ENCODE measurements at places on chromosomes 12 and 14.

DNA sequence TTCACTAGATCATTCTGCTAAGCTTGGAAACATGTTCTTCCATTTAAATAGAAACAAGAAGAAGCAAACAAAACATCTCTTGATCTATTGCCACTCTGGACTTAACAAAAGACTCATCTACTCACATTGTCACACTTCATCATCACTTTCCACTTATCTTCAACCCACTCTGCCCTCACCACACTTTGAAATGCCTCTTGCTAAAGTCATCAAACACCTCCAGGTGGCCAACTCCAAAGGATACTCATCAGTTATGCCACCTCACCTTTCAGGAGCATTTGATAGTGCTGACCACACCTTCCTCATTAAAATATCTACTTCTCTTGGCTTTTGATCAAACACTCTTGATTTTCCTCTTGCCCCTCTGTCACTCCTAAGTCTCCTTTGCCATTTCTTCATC is 7.2 kb downstream of the EFCAB11 start:
- no peak for DNase-seq

GRCh38 chr14:81436296-81437138 is 36.4 kb upstream of the STON2 start:
- peak; percentile 26 for DNase-seq

- DNase-seq = no peak
Measured at GRCh38 chr12:85352016-85352415, 72.0 kb downstream of the ALX1 start.

DNA sequence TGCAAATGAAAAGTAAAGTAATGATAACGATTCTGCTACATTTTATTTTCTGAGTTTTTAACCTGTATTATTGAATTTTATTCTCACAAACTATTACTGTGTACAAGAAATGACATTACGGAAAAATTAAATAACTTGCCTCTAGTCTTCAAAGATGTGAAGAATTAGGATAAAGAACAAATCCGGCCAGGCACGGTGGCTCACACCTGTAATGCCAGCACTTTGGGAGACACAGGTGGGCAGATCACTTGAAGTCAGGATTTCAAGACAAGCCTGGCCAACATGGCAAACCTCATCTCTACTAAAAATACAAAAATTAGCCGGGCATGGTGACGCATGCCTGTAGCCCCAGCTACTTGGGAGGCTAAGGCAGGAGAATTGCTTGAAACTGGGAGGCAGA is 1584.4 kb upstream of the SEL1L start:
- no peak for DNase-seq

DNA sequence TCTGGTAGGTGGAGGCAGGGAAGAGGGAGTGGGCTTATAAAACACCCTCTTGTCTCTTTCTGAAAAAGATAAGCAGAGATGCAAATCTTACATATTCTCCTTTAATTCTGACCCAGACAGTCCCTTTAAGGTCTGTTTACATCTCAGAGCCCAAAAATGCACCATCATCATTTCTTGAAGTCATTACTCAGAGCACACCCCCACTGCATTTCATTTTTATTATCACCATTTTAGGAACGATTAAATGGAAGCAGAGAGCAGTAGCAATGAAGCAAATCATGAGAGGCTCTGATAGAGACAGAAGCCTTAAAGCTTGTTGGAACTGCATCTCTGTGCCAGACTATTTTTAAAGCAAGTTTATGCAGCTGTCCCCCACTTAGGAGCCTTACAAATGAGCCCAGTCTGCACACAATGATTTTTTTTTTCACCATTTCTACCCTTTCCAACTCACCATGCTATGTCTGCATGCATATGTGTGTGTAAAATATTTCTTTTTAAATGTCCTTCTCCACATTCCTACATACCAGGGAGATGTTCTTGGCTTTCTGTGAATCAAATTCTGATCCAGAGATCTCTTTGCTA is 311.0 kb downstream of the GRIN2B start:
- no peak for DNase-seq

- DNase-seq = no peak
Measured at GRCh38 chr12:57585156-57585555, 5.8 kb upstream of the PIP4K2C start.

DNA sequence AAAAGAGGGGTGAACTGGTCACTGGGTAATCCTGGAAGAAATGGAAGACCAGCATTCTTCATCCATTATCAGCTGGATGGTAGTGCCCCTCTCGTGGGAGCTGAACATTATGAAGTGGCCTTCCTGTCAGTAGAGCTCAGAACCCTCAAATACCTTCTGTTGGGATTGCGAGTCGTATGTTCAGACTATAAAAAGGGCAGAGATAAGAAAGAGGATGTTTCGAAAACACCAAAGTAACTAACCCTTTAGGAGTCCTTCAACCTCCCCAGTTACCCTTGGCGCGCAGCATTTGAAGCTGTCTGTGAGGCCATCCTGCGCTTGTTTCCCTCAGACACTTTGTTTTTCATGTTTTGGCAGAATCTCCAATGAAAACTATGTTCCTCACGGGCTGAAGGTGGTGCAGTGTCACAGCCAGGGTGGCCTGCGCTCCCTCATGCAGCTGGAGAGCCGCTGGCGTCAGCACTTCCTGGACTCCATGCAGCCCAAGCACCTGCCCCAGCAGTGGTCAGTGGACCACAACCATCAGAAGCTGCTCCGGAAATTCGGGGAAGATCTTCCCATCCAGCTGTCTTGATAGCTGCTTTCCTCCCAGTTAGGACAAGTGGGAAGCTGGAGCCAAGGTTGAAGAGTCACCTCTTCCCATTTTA is 19.3 kb upstream of the GALNT16 start:
- no peak for DNase-seq

- DNase-seq = no peak
Measured at GRCh38 chr12:100159391-100160104, 16.9 kb upstream of the BLTP3B start.

DNA sequence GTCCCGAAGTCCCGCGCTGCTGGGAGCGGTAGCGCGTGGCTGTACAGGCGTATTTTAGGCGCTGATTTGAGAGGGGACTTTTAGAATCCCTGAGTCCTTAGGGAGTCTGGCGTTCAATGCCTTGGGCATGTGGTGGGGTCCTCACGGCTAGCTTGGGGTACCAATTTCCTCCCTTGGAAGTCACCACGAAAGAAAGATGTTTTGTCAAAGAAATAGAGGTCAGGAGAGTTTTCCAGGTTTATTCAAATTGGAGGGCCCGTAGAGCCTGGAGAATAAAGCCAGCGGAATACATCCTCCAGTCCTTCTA is 63.9 kb downstream of the KLHL28 start:
- DNase-seq = no peak

DNA sequence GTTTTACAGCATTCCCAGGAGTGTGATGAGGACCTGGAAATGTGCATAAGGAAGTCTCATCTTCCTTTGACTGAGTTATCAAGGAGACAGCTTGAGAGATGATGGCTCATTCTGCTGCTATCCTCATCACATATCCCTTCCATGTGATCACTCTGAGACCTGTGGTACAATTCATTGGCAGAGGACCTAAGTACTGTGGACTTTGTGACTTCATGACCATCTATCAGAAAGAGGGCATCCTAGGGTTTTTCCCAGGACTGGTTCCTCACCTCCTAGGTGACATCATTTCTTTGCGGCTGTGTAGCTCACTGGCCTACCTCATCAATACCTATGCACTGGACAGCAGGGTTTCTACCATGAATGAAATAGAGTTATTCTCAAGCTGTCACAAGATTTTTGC is 172.1 kb upstream of the PLEKHG7 start:
- DNase-seq = no peak

DNA sequence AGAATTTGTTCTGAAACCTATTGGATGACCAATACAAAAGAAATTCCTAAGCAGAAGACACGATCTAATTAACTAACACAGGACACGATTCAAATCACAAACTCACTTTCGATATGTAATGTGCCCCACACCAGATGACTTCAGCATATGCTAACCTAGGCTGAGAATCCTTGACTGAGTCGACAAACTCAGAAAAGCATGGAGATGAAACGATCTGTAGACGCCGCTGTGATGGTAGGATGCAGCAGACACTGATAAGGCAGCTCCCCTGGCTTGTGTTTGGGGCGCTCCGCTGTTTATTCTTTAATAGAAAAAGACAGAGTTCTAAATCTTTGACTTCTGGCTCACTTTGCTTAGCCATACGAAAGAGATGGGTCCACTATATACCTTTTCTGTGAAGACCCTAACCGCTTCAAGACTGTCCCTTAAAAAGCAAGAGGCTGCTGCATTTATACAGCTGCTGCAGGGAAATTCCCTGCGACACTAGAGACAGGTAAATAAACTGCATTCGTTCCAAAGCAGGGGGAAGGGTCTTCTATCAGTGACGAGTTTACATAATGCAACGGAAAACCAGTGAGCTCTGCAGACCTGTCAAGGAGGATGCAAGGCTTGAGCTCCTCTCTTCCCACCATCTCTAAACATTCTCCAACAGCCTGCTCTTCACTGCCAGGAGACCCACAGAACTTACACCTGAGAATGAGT is 929 bp downstream of the CHD8 start:
- DNase-seq = no peak

DNA sequence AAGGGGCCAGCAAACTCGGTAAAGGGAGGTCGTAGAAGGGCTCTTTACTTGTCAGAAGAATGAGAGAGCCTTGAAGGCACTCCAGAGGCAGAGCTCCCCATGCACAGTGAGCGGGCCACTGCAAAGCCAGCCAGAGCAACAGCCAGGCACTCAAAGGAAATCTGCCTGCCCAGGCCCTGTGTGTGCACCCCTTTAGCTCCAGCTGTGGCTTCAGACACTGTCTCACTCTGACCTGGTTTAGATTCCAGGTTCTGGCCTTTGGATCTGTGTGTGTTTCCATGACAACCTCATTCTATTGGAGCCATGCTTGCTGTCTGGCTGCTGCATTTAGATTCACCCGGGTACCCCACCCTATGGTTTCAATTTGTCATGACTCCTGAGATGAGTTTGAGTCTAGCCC is 170.3 kb downstream of the CAPZA3 start:
- no peak for DNase-seq

DNA sequence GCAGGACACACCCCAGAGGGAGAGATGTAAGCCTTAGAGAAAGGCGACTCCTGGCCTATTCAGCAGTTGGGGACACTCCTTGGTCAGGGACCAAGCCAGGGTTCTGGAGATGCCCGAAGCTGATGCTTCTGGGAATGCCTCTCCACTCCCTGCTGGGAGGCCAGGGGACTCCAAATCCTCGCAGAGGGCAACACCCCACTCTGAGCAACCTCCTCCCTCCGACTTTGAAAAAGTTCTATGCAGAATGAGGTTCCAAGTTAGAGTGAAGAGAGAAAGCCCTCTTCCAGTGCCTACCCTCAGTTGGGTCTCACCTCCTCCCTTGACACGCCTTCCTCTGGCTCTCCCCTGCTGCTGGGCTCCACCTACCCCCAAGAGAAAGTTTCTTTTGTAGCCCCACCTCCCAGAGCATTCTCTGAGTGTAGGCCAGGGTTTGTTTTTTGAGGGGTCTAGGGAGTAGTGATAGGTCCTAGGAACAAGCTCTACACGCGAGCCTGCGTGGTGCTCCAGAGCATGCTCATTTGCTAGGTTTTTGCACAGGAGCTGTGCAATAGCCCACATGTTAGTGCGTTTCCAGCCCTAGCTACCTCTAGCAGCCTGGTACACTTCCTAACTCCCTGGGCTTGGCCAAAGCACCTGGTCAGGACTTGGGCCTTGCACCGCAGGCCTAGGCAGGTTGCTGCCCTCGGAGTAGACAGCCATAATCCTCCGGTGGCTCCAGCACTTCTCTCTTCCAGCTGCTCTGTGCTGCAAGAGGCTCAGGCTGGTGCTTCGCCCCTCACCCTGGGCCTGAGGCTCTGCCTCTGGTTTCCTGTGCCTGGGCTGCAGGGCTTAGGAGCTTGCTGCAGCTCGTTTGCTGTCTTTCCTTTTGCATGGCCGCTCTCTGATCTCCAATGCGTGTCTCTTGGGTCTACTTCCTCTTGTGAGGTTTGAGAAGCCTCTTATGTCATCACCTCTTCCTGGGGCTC is 590 bp upstream of the CEBPE start:
- DNase-seq = peak; percentile 81

DNA sequence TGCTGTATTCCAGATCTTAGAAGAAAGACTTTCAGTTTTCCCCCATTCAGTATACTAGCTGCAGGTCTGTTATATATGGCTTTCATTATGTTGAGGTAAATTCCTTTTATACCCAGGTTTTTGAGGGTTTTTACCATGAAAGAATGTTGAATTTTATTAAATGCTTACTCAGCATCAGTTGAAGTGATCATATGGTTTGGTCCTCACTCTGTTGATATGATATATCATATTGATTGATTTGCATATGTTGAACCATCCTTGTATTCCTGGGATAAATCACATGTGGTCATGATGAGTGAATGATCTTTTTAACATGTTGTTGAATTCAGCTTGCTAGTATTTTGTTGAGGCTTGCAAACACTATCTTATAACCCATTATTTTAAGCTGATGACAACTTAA is 96.7 kb downstream of the TRMT5 start:
- DNase-seq = no peak

DNA sequence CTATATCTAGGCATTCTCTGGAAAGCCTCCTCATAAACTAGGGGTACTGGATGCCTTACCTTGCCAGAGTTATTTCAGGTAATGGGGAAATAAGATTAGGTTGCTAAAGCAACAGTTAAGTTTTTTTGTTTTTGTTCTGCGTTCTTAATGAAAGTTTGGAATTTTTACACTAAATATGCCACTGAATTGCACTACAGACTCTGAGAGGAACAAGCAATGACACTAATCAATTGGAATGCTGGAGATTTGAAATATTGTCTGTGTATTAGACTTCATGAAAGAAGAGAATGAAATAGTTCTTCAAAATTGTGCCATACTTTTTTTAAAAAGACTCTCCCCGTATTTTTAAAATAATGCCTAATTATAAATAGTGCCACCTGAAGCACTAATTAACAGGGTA is 287.8 kb downstream of the NAV3 start:
- DNase-seq = no peak

DNA sequence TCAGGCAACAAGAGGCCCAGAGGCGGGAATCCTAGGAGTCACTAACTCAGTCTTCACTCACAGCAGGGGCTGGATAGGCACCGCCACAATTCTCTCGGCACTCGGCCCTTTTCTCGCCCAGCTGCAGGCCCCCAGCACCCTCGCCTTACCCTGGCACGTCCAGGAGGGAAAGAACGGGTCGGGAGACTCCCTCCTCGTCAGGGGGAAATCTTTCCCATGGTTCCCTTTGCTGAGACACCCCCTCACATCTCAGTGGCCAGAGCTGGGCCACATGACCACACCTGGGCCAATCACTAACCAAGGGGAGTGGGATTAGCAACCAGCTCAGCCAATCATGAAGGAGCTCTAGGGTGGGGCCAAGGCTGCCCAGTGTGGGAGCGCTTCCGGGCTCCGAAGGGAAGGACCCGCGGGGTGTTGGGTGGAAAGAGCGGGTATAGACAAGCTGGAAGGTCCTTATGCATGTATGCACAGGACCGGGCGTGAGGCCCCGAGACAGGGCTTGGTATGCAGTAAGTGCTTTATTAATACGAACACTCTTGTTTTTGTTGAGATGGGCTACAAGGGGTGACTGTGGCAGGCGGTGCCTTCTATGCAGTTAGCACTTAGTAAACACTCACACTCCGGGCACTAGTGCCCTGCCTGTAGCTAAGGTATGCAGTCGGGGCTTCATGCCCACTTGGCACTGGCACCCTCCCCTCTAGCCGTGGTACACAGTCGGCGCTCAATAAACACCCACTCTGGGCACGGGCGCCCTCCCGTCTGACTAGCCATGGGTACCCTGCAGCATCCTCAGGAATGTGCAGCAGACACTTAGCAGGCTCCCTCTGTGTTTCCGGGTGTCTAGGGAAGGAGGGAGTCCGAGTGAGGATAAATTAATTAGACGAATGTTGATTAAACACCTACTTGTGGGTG is 40.3 kb downstream of the ADGRD1 start:
- no peak for DNase-seq
